Germinal center (tissue), 1 donor: ENCODE measurements at places on chromosomes 2 and 18.
A peak's percentile ranks its signal among the peaks of the same experiment; 100 is the strongest.

GRCh38 chr2:134217924-134218323 lies 35.9 kb upstream of the MGAT5 start:
- no peak for DNase-seq

DNA sequence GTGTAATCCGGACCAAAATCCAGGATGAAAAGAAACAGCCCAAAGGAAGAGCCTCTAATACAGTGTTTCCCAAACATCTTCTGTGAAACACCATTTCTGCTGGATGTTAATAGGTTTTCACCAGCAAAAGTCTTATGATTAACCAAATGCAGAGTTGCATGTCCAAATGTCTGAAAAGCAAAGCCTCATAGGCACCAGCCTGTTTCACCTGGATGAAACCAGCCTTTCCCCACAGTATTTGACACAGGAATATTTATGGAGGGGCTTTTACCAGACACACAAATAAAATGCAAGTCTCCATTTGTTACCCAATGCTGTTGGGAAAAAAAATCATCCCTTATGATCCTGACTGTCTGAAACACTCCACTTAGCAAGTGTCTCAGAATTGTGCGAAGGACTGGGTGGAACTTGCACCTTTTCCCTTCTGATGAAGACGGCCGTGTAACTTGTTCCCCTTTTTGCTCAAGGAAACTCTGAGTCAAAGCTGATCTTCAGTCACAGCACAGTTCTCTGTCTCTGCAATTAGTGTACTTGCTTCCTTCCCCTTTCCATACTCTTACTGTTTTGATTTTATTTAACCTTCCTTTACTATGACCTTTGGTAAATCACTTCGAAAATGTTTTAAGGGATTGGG lies 70.3 kb upstream of the IL1R2 start:
- peak; percentile 55 for DNase-seq

DNA sequence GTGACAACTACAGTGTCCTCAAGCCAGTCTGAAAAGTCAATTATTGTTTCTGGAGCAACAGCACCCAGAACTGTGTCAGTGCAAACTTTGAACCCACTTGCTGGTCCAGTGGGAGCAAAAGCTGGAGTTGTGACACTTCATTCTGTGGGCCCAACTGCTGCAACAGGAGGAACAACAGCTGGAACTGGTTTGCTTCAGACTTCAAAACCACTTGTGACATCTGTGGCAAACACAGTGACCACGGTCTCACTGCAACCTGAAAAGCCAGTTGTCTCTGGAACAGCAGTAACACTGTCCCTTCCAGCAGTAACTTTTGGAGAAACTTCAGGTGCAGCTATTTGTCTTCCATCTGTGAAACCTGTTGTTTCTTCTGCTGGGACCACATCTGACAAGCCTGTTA lies 59.8 kb downstream of the TAF4B start:
- no peak for DNase-seq

GRCh38 chr2:148218326-148219075 lies 197.6 kb downstream of the MBD5 start:
- DNase-seq, result no peak

GRCh38 chr2:56333812-56334485 lies 150.2 kb downstream of the CCDC85A start:
- DNase-seq, result no peak

DNA sequence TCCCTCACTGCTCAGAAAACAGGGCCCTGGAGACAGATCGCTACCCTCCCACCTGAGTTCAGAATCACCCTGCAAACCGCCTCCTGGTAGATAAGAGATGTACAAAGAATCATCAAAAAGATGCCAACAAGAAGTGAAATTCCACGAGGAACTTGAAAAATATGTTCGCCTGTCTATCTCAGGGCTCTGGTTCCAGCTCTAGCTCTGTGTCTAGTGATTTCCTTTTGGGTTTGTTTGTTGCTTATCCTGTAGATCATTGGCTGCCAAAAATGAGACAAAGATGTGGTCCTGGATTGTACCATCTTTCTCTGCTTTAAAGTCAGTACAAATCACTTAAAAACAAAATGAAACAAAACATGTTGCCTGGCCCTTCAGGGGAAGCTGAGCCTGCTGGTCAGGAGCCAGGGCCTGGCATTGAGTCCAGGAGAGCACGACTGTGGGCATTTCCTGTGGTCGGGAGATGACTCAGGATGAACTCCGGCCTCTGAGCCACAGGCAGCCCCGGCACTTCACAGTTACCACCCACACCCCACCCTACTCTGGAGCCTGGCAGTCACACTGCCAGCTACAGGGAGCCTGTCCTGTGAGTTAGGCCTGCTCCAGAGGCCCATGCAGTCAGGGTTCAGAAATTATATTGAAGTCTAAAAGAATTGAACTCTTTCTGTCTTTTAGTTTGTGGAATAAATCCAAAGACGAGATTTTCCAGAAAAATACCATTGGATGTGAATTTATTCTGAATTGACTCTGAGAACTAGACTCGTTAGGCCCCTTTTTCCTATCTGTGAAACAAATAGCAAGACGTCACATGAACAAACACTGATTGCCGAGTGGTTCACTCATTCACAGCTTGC lies 8.0 kb upstream of the ITGB6 start:
- no peak for DNase-seq

DNA sequence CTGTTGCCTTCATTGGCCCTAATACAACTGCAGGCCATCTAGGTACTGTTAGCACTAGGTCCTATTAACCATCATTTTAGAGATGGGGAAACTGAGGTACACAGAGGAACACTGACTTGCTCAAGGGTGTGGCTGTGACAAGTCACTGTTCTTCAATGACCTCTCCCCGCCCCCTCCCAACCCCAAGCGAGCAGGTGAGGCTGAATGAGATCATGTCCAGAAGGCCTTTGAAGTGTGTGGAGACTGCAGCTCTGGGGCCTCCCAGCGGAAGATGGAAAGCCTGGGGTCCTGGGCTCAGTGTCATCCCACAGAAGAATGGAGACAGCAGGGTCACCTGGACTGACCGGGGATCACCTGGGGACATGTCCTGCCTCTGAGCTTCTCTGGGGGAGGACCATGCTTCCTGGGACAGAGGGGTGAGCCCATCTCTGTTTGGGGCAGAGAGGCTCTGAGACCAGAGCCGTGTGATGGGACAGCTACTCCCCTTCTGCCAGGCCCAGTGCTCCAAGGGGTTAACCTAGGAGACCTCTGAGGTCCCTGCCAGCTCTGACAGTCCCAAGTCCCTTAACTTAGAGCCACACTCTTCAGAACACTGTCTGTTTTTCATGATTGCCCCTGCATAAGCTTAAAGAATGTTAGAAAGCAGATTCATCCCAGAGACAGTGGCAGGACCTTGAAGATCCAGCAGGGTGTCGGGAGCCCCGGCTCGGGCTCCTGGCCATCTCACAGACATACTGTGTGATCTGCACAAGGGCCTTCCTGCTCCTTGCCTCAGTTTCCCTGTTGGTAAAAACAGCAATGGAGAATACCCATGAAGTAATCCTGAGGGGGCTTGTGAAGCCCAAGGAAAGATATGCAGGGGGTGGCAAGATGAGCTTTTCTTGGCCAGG lies 16.7 kb upstream of the FOSL2 start:
- no peak for DNase-seq
